Heart right ventricle (tissue), 16 donors: ENCODE measurements at places on chromosomes 1 and 21.

DNA sequence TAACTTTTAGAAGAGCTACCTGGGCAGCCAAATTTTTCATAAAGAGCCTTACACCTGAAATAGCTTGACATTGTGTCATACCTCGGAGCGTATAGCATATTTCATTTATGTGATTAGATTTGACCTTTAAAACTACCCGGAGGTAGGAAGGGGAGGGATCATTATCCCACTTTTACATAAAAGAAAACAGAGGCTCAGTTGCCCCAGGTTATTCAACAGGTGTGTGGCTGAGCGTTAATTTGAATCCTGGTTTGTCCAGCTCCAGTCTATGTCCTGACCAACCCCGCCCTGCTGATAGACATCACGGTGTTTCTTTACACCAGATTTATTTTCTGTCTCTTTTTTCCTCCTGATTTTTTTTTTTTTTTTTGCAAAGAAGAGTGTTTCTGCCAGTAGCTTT, 39.7 kb downstream of the PBX1 start:
- no peak for DNase-seq

- no peak for DNase-seq
Observed at GRCh38 chr1:76003946-76004345, 70.6 kb upstream of the ST6GALNAC3 start.

GRCh38 chr1:42096554-42096953, 56.7 kb upstream of the GUCA2B start:
- DNase-seq, result no peak

DNA sequence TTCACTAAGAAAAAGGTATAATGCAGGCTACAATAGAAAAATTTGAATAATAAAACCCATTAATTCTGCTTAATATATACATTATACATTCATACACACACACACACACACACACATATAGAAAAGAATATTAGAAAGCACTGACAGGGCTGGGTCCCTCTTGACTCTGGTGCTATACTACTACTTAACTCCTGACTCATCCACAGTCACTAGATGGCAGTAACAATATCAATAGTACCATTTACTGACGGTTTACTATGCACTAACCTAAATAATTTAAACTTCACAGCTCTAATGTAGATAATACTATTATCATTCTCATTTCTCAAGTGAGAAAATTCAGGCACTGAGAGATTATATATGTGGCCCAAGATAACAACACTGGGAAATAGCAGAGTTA, 87.5 kb downstream of the COP1 start:
- DNase-seq, result no peak

GRCh38 chr1:198186916-198187580, 30.2 kb downstream of the NEK7 start:
- DNase-seq, result no peak

DNA sequence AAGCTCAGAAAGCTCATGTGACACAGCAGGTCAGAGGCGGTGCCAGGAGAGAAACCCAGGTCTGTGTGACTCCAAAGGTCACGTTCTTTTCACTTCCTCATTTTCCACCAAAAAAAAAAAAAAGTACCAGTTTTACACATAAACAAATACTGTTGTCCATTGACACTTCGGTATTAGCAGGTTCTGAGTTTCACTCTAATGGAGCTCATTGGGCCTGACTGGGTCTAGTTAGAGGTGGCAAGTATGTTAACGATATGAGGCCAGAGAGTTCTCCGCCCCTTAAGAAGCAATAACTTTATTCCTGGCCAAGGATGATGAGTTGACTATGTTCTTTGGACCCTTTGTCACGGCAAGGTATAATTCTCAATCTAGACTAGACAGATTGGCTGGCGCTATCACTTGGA, 30.0 kb upstream of the SDE2 start:
- no peak for DNase-seq

DNA sequence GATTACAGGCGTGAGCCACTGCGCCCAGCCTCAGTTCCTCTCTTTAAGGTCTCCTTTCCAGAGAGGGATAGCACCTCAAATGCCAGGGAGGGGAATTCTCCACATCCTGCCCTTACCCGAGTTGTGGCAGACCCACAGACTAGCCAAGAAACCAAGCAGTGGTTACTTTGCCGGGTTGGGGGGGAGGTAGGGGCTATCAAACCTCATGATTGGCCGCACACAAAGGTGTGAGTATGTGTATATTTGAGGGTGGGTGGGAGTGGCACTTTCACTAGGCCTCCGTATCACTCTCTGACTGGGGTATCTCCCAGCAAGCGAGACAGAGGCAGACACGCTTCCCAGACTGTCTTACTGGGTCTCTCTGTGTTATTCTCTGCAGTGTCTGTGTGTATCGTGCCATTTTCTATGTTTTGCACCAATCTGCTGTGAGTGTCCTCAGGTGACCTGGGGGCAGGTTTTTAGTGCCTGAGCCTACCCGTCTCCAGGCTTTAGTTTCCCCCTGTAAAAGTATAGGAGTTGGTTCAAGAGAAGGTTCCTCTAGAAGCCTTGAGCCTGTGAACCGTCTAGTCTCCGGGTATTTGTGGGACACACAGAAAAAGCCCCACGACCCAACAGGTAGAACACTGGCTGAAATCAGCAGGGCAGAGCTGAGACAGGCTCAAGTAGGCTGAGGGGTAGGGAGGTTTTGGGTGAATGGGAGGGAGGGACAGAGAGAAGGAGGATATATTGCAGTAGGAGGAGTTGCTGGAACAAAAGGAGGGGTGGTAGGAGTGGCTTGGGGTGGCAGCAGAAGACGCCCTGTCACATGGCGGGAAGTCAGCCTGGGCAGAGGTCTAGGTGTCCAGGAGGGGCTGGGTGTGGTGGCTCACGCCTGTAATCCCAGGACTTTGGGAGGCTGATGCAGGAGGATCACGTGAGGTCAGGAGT, 10.3 kb downstream of the LMNA start:
- no peak for DNase-seq

DNA sequence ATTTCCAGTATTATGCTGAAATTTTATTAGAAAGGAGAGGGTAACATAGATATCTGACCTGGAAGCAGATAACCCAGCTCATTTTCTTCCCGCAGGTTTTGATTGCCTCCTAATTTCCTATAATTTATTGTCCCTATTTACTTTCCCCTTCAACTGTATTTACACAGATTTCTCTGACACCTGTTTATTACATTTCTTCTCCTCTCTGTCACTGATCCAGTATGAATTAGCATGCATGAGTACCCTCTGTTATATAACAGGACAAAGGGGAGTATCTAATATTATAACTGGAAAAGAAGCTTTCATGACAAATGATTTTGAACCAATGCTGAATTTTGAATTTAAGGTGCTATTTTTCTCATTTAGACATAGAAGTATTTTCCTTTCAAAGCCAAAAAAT, 37.4 kb downstream of the DENND1B start:
- no peak for DNase-seq

- peak; percentile 65 for DNase-seq
Observed at GRCh38 chr1:206685769-206686477, 1.2 kb downstream of the MAPKAPK2 start.

DNA sequence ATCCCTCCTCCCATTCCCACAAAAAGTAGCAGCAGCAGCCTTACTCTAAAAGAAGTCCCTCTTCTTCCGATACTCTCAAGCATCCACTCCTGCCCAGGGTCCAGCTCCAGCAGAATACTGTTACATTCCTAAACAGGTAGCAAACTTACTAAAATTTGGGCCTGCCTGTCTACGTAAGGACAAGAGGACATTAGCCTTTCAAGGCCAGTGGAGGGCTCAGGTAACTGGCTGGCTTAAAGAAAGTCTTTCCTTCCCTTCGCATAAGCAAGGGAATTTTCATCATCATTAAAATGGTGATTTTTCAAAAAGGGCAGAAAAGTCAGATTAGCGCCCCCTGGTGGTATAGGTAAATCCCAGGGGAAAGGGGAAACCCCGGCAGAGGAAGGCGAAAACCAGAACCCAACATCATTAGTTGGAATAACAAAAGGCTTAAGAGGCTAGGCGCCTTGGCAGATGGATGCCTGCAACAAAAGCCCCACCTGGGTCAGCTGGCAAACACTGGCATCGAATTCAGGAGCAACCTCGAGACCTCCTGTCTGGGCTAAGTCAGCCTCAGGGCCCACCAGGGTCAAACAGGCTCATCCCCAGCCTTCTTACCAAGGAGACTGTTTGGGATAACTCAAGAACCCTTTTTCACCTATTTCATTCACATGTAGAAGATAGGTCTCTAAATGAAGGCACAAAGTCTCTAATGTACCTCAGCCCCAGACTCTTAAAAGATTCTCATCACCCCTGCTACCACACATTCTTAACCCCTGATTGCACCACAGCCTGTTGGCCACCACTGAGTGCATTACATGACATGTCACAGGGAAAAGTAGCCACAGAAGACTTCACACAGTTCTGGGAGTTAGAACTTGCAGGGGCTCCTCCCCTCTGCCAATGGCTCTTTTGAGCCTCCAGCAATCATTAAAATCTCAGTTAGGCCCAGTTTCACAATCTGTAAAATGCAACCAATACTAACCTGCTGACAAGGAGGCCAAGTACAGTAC, 36.7 kb downstream of the ERI3 start:
- DNase-seq, result no peak

- no peak for DNase-seq
Observed at GRCh38 chr1:112673592-112674439, 643 bp upstream of the MOV10 start.

GRCh38 chr1:25927521-25928265, 21.5 kb upstream of the STMN1 start:
- DNase-seq, result peak; percentile 14

- no peak for DNase-seq
Observed at GRCh38 chr1:46396441-46397398, 2.6 kb downstream of the FAAH start.

DNA sequence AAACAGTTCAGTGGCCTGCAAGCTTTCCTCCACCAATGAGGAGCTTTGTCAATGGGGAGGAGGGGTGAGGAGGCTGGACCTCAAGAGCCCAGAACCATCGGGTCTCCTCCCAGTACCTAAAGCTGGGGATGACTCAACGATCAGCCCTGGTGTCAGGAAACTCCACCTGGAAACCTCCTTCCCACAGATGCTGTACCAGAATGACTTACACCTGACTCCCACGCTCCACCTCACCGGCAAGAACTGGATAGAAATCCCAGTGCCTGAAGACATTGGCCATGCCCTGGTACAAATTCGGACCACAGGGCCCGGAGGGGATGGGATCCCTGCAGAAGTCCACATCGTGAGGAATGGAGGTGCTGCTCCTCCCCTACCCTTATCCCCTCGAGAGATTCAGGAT, 11.4 kb downstream of the TMEM81 start:
- no peak for DNase-seq

GRCh38 chr1:60415696-60416095, 342.1 kb upstream of the C1orf87 start:
- no peak for DNase-seq

- DNase-seq, result no peak
Observed at GRCh38 chr1:187045371-187045770, 216.6 kb downstream of the PLA2G4A start.

DNA sequence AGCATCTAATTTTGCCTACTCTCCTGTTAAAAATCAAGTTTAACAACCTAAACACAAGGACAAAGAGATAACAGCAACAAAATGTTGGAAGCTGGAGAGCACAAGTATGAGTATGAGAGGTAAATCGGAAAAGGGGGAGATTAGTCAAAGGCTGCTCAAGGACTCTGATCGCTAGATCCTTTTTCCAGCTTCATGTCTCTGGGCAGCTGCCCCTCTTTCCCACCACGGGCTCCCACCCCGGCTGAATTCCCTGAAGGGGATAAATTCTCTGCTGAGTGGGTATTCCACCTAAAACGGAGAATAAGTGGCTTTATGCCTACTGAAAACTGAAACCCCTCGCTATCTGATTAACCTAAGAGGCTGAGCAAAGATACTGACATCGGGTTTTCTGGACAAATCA, 696 bp upstream of the CTBS start:
- DNase-seq, result no peak

DNA sequence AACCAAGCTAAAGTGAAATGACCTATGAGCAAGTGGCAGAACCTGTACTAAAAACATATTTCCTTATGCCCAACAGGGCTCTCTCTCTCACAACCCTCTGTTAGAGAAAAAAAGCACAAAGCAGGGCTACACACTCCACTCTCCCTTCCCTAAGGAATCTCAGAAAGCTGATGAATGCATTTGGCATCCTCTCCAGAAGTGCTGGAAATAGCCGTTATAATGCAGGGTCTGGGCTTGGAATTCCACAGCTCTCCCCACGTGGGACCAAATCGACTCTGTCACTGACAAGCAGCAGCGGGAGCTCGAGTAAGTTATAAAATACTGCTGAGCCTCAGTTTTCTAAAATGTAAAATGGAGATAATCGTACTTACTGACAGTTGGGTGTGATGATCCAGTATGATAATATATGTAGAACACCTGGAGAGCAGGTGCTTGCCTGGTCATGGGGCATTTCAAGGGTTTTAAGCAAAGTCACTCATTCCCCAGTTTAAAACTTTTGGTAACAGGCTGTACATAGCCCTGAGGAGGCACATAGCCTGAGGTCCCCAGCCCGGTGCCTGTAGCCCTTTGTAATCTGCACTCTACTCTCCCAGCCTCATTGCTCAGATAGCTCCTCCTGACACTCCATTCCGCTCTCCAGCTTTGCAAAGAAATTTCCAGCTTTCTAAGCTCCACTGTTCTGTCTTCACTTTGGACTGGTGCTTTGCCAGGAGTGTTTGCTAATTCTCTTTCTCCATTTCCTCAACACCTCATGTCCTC, 175.6 kb upstream of the DAB1 start:
- DNase-seq, result peak; percentile 53

- no peak for DNase-seq
Observed at GRCh38 chr1:221704306-221704705, 37.6 kb downstream of the DUSP10 start.

- no peak for DNase-seq
Observed at GRCh38 chr1:233005156-233005555, 54.7 kb downstream of the NTPCR start.

DNA sequence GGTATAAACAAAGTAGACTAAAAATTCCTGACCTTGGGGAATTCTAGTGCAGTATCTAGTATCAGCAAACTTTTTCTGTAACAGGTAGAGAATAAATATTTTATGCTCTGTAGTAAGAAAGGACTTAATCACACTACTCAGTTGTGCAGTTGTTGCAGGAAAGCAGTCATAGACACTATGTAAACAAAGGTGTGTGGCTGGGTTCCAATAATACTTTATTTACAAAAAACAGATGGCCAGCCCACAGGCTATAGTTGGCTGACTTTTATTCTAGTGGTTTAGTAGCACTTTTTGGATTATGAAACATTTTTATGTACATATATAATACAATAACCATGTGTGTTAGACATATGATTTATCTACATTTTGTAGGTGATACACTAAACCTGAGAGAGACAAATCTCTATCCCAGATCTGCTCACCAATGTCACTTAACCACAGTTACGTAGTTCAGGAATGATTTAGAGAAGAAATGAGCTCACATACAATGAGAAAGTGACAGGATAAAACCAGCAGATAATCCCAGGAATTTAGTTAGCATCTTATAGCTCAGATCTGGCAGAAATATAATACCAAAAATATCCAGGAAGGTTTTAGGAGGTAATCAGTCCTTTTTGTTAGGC, 56.1 kb downstream of the MIER1 start:
- DNase-seq, result no peak

DNA sequence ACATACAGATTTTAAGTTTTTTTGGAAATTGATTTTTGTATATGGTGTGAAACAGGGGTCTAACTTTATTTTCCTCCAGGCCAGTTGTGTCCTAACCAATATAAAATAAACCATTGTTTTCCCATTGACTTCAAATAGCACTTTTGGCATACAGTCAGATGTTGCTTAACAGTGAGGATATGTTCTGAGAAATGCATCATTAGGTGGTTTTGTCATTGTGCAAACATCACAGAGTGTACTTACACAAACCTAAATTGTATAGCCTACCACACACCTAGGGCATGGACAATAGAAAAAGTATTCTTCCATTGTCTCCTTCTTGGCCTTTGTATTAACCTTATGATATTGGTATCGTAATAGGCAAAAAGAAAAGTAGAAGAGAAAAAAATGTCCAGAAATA, 37.4 kb upstream of the DISP1 start:
- DNase-seq, result no peak

- no peak for DNase-seq
Observed at GRCh38 chr21:31869750-31870149, 3.1 kb upstream of the HUNK start.
